ENCODE measurements at places on chromosomes 12 and 14.

DNA sequence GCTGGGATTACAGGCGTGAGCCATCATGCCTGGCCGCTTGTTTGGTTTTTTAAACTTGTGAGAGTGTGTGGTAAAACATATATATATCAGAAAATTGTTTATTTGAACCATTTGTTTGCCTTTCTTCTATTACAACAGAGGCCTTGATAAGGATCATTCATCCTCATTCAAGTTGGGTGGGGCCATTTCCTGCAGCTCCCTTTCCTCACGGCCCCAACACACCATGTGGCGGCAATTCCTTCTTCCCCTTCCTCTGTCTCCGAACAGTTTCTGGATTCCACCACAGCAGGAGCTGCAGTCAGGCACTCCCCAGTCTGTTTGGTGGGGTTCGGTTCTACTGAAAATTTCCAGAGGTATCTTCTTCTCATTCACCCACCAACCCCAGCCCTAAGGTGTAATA, 42.0 kb upstream of the RASSF3 start:
- no peak for DNase-seq

DNA sequence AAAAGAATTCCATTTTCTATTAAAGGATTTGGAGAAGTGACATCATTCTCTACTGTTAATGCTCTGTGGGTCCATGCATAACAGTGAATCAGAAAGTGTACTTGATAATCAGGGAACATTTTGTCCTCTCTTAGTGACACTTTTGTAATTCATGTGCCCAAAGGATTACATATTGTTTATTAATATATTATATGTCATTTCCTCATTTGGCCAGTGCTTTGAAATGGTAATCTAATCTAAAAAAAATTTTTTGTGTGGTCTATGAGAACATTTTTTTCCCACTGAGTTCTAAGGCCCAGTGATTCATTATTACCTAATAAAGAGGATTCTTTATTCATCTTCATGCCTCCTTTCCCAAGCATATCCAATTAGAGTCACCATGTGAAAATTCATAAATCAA, 79.7 kb upstream of the MYF6 start:
- peak; percentile 88 for DNase-seq

DNA sequence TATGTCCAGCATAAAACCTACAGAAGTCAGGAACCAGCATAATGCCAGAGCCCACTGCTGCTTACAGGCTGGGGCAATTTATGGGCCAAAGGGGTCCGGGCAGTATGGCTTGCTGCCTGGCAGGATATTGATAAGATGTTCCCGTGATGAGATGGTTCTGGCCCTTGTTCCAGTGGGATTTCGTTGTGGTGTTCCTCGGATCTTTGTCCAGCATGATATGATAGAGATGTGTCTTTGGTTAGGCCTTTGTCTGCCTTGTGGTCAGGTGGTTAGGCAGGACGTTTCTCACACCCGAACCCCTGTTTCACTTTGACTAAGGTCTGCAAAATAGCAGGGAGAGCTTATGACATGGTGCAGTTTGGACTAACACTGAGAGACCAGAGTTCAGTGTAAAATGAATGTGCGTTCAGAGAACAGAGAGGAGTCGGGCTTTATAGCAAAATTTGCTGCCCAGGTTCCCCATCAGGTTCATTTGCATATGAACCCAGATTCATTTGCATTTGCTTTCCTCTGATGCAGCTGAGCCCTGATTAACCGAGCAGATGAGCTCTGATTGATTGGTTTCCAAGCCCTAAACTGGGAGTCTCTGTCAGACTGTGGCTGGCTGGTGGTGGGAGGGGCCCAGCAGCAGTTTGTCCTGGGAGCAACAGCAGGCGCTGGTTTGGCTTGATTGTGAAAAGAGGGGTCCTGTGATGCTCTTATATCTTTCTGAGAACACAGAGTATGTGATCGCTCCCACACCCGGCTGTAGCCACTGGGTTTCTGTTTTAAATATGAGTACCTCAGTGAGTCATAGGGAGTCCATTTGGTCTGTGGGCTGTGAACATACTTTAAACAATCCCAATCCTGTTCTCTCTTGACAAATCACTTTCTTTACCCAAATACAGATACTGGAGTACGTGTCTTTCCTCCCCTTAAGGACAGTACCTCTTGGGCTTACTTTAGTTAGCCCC, 156.3 kb upstream of the PZP start:
- DNase-seq = peak; percentile 45

- DNase-seq = no peak
Measured at GRCh38 chr12:2363836-2364609, 311.2 kb downstream of the CACNA1C start.

- DNase-seq = peak; percentile 48
Measured at GRCh38 chr12:66017736-66018135, 112.8 kb downstream of the LLPH start.

- DNase-seq = no peak
Measured at GRCh38 chr12:28057856-28058615, 85.5 kb upstream of the PTHLH start.

Measured in fibroblast of pulmonary artery (primary cell).